ENCODE measurements at places on chromosomes 2 and 18.

- peak; percentile 94 for DNase-seq
Measured at GRCh38 chr18:3665780-3666525, 216.0 kb downstream of the TGIF1 start.

DNA sequence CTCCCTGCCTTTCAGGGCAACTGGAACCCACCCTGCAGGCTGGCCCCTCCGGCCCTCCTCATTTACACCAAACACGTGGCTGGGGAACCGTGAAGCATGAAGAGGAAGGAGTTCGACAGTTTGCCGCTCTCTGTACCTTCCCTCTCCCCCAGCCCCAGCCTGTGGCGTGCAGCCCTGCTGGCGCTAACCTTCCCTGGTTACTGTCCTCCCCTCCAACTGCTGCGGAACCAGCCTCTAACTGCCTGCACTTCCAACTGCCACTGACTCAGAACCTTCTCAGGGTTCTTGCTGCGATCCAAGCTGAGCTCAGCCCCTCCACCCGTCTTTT, 19.2 kb upstream of the GNAL start:
- no peak for DNase-seq

- DNase-seq = no peak
Measured at GRCh38 chr2:65158557-65158956, 28.7 kb upstream of the RAB1A start.

GRCh38 chr2:240219208-240219890, 78.9 kb upstream of the OTOS start:
- DNase-seq = no peak

- no peak for DNase-seq
Measured at GRCh38 chr2:180573951-180574350, 406.5 kb upstream of the UBE2E3 start.

- DNase-seq = no peak
Measured at GRCh38 chr18:67123901-67124300, 392.6 kb downstream of the DSEL start.
